ENCODE measurements at places on chromosomes 12 and 14.
A peak's percentile ranks its signal among the peaks of the same experiment; 100 is the strongest.

GRCh38 chr12:127731657-127732056 lies 535.3 kb upstream of the TMEM132C start:
- no peak for DNase-seq

DNA sequence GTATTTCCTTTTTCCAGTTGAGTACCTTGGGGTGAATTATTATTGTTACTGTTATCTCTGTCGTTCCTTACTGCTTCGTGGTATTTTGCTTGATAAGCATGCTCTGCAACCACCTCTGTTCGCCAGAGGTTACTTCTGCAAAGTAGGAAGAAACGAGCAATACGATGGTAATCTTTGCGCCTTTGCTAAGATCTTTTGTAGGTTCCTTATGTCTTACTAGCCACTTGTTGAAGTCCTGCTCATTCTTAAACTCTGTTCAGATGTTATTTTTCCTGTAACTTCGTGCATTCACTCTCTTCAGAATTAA lies 729 bp upstream of the M6PR start:
- no peak for DNase-seq

- no peak for DNase-seq
Observed at GRCh38 chr12:25529738-25530137, 23.3 kb downstream of the LMNTD1 start.

DNA sequence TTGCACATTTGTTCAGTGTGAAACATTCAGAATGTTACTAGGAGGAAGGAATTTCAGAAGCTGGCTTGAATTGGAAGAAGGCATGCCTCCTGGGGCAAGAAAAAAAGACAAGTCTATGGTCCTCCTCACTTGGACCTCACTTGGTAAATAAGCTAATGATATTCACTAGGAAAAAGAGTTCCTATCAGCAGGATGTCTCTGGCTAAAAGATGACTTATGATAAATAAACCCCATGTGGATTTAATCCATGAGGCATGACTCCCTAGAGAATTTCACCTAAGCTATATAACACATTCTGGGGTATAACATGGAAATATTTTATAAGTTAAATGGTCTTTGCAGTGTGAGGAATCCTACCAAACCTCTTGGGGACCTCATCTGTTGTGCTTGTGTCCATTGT lies 199.9 kb downstream of the LRIG3 start:
- DNase-seq = no peak

GRCh38 chr12:116539361-116539771 lies 19.8 kb upstream of the MAP1LC3B2 start:
- peak; percentile 37 for DNase-seq

- DNase-seq = no peak
Observed at GRCh38 chr14:69046476-69046860, 67.4 kb upstream of the ACTN1 start.

- DNase-seq = no peak
Observed at GRCh38 chr12:25996677-25997076, 38.2 kb downstream of the RASSF8 start.

DNA sequence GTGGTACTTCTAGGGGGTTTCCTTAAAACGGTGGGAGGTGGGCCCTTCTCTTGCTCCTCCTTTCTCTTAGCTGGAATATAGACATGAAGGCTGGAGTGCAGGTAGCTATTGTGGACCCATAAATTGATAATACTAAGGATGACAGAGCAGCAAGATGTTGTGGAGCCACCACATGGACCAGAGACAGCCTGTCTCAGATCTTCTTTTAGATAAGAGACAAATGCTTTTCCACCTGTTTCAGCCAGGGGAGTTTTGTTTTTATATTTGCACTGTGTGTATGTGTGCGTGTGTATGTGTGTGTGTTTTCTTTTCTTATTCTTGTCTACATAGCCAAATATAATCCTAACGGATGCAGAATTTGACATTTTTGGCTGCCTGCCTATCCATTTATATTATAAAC lies 62.9 kb upstream of the HIF1A start:
- no peak for DNase-seq

DNA sequence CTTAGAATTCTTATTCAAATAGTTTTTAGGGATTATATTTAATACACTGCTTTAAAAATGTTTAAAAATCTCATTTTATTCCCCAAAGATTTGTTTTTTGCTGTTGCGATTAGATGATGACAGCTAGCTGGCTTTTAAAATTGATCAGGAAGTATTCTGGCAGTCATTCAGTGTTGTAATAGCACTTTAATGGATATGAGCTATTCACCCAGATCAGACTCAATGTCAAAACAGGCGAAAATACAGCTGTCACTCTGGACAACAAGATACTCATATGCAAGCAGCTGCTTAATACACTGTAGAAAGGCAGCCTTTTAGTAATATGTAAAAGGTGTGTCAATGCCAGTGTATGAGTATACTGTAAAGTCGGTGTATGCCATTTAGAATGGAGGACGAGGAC lies 91.7 kb downstream of the NPAS3 start:
- no peak for DNase-seq

- no peak for DNase-seq
Observed at GRCh38 chr12:16726879-16727278, 120.9 kb upstream of the LMO3 start.

DNA sequence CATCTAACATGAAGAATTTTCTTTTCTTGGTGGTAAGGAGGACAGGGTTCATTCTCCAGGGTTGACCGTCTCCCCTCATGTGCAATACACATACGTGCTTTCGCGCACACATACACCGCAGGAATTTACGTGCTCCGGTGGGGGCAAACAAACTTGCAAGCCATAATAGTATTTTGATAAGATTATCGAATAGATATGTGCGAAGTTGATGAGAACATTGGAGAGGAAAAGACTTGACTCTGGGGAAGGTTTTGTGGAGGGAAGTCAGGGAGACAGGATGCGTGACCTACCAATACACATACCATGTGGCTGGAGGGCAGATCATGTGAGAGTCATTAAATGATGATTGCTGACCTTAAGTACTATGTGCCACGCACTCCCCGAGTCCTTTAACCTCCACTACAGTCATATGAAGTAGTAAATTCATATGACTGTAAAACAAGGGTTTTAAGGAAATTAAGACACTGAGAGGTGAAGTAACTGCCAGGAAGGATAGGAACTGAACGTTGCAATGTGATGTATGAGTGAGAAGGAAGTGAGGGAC lies 921 bp downstream of the RAD51B start:
- no peak for DNase-seq

GRCh38 chr14:101781240-101782061 lies 19.9 kb downstream of the PPP2R5C start:
- no peak for DNase-seq

DNA sequence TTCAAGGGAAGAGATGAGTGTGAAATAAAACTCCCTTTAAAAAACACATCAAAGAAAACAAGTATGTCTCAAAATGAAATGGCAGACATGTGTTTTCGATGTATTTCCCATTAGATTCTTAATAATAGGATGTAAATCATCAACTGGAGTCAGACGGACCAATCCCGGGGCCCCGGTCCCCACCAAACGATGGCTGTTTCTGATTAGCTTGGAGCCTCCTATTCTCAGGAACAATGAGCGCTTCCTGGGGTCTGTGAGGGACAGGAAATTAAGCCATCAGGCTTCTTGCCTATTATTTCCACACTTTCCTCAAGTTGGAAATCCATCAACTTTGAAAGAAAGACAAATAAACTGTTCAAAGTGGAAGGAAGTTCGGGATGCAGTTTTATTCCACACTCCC lies 179.4 kb downstream of the EFCAB11 start:
- no peak for DNase-seq

GRCh38 chr14:93308686-93309345 lies 24.0 kb downstream of the BTBD7 start:
- no peak for DNase-seq

DNA sequence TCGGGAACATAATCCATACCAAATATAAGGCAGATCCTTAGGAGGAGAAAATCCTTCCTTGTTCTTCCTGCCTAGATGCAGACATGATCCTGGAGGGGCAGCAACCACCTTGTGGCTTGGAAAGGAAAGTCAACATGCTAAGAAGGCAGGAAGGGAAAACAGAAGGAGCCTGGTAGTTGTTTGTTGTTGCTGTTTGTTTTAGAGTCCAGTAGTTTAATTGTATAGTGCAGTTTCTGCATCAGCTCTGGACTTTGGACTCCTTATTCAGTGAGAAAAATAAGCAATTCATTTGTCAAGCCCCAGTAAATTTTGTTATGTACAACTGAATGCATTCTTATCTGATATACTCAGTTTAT lies 45.7 kb upstream of the APPL2 start:
- no peak for DNase-seq

DNA sequence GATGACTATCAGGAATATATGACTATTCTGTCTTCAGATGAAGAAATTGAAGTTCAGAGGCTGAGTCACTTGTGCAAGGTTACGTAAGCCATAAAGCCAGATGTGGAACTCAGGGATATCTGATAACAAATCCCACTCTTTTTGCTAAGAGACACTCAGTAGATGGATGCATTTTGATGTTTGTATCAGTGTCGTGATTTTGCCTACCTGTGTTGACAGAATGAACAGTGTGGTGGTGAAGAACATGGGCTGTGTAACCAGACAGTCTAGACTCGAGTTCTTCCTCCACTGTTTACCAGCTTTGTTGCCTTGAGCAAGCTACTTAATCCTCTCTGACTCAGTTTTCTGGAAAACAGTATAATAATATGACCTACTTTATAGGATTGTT lies 93.9 kb downstream of the DAAM1 start:
- DNase-seq = no peak

GRCh38 chr14:49688701-49689030 lies 652 bp upstream of the POLE2 start:
- DNase-seq = no peak

DNA sequence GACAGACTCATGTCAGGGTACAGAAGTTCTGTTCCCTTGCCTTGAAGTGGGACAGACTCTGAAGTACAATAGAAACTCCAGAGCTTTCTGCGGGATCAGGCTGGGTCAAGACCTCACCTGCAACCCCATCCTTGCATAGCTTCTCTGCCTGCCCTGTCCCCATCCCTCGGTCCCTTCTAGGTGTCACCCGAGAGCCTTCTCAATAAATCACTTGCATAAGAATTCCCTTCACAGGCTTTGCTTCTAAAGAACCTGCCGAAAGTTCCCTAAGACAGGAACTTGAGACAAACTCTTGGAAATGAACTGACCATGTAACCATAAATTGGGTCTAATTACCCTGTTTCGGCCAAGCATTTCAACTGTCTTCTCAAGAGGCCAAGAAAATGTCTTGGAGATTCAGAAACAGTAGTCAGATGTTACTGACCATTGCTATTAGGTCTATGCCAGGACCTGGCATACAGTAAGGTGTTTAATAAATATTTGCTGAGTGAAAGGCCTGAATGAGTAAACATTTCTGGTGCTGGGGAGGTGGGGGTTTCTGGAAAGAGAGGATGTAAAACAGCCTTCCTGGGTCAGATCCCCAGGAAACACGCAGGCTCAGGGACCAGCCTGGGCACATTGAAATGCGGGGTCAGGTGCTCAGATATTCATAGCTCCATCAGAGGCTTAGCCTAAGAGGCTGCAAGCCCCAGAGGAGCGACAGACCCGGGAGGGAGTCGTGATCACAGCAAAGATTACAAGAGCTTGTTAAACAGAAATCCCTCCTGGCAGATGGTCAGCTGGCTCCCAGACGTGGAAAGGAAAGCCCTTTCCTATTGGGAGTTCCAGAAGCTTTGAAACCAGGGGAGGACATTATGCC lies 226.2 kb upstream of the LHX5 start:
- DNase-seq = peak; percentile 8

- DNase-seq = no peak
Observed at GRCh38 chr14:50051106-50051505, 65.3 kb downstream of the VCPKMT start.

- no peak for DNase-seq
Observed at GRCh38 chr14:102373110-102373509, 10.4 kb downstream of the TECPR2 start.

DNA sequence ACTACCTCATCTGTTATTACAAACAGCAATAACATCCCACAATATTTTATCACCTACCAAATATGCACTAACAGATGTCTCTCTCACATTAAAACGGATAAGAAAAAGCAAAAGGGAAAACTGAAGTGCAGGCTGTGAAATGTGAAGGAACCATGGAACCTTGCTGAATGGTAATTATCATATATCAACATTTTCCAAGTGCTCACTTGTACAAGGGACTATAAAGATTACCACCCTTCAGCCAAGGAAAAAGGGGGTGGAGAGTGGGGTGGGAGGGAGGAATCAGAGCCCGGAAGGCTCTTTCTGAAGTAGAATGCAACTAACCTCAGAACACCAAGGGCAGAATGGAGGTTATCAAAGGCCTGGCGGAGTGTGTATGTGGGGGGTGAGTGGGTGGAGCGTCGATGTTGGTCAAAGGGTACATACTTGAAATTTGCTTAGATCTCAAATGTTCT lies 1.2 kb downstream of the SNX6 start:
- DNase-seq = no peak

- no peak for DNase-seq
Observed at GRCh38 chr14:51917193-51917592, 56.8 kb downstream of the GNG2 start.

DNA sequence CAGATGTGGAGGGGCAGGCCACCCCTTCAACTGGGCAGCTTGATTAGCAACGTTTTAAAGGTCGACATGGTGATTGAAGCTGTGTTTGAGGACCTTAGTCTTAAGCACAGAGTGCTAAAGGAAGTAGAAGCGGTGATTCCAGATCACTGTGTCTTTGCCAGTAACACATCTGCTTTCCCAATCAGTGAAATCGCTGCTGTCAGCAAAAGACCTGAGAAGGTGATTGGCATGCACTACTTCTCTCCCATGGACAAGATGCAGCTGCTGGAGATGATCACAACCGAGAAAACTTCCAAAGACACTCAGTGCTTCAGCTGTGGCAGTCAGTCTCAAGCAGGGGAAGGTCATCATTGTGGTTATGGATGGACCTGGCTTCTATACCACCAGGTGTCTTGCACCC lies 23.9 kb upstream of the AICDA start:
- DNase-seq = no peak

DNA sequence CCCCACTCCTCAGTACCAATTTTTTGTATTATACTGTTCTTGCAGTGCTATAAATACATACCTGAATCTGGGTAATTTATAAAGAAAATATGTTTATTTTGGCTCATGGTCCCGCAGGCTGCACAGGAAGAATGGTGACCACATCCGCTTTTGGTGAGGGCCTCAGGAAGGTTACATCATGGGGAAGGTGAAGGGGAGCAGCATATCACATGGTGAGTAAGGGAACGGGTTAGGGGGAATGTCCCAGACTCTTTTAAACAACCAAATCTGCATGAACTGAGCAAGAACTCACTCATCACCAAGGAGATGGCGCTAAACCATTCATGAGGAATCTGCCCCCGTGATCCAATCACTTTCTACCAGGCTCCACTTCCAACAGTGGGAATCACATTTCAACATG lies 40.0 kb downstream of the OSBPL8 start:
- no peak for DNase-seq

DNA sequence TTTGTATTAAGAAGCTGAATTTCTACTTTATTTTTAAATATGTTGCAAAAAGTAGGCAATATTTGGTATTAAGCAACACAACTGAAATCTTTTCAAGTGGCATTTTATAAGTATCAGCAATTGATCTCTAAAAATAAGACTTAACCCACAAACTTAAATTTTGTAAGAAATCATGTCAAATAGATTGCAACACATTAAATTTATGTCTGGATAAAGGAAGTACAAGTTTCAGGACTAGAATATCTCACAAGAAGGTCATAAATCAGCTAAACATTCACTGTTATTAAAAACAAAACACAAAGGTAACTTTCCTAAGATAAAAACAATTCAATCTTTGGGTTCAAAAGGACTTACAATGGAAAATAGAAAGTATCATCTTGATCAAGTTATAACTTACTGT lies 32.8 kb downstream of the CPNE8 start:
- DNase-seq = no peak

GRCh38 chr12:122909442-122910288 lies 13.7 kb upstream of the VPS37B start:
- DNase-seq = no peak

Data from prostate gland (tissue), 2 donors.